ENCODE measurements at places on chromosomes 7 and 10.

GRCh38 chr10:87054373-87055295 is 34.5 kb downstream of the FAM25A start:
- DNase-seq, result no peak
- no peaks in the 10 kb centered on the region for H3K27me3 ChIP-seq
- no peak overlapping the region for H3K27ac ChIP-seq
- H3K4me1 ChIP-seq, result no peaks in the 10 kb centered on the region
- H3K4me3 ChIP-seq, result no peak overlapping the region
- H3K36me3 ChIP-seq, result peaks cover 84% of the 10 kb centered on the region

GRCh38 chr7:17185690-17186070 is 112.8 kb upstream of the AHR start:
- H3K36me3 ChIP-seq, result no peaks in the 10 kb centered on the region
- no peak overlapping the region for H3K4me3 ChIP-seq
- peak; percentile 46 for DNase-seq
- H3K27me3 ChIP-seq, result no peaks in the 10 kb centered on the region
- no peak overlapping the region for H3K27ac ChIP-seq

GRCh38 chr7:128115821-128116723 is 84.8 kb upstream of the LRRC4 start:
- peaks cover 21% of the 10 kb centered on the region for H3K4me1 ChIP-seq
- no peaks in the 10 kb centered on the region for H3K36me3 ChIP-seq
- DNase-seq, result no peak
- no peak overlapping the region for H3K4me3 ChIP-seq
- H3K27me3 ChIP-seq, result no peaks in the 10 kb centered on the region
- no peak overlapping the region for H3K27ac ChIP-seq

DNA sequence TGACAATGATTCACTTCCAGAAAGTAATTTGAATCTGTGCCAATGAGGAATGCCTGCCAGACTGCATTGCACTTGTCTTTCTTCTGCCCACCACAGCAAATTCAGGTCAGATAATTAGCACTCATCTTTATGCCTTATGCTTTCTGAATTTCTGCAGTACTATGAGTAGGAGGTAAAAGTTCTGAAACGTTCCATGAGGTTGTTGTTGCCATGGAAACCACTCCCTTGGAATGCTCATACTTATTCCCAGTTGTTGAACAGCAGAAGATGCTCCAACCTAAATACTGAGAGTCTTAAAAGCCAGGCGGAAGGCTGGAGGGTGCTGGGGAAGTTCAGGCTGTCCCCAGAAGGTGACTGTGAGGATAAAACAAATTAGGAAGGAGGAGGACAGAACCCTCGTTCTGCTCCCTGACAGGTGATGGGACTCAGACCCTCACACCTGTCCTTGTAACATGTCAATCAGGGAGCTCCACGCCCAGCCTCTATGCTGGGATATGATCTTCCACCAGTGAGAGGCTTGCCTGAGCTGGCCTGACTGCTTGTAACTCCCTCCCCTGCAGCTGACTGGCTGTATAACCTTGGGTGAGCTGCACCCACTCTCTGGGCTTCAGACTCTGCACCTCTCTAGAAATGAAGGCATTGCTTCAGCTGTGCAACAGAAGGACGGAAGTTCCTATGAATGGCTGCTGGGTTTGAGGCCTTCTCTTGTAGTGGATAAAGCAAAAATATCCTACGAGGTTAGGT is 554.3 kb upstream of the MGMT start:
- no peak overlapping the region for H3K4me3 ChIP-seq
- no peaks in the 10 kb centered on the region for H3K4me1 ChIP-seq
- no peak overlapping the region for H3K27ac ChIP-seq

- no peaks in the 10 kb centered on the region for H3K27me3 ChIP-seq
- H3K27ac ChIP-seq, result no peak overlapping the region
- no peaks in the 10 kb centered on the region for H3K4me1 ChIP-seq
- H3K36me3 ChIP-seq, result peaks cover 54% of the 10 kb centered on the region
These were observed 17.1 kb upstream of the BHLHA15 start for GRCh38 chr7:98194186-98194585.

DNA sequence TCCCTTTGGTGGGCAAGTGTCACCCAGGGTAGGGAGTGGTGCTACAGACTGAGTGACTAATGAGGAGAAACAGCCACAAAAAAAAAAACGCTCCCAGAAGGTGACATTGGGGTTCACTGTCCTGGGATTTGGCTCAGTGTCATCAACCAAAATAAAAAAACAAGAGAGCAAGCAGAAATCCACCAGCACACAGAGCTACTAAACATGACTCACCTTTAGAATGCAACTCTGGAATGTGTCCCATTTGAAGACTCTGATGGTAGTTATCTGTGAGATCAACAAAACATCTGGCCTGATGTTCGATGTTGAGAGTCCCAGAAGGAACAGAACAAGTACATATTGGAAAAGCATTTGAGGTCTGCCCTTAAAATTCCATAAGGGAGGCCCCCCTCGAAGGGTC is 200.3 kb upstream of the LYZL2 start:
- no peaks in the 10 kb centered on the region for H3K36me3 ChIP-seq
- DNase-seq, result no peak
- no peak overlapping the region for H3K4me3 ChIP-seq
- H3K27ac ChIP-seq, result no peak overlapping the region

- peaks cover 71% of the 10 kb centered on the region for H3K27me3 ChIP-seq
- no peak overlapping the region for H3K27ac ChIP-seq
- H3K36me3 ChIP-seq, result no peaks in the 10 kb centered on the region
- no peaks in the 10 kb centered on the region for H3K4me1 ChIP-seq
- H3K4me3 ChIP-seq, result no peak overlapping the region
- DNase-seq, result no peak
These were observed 15.3 kb downstream of the PAX2 start for GRCh38 chr10:100760726-100761125.

DNA sequence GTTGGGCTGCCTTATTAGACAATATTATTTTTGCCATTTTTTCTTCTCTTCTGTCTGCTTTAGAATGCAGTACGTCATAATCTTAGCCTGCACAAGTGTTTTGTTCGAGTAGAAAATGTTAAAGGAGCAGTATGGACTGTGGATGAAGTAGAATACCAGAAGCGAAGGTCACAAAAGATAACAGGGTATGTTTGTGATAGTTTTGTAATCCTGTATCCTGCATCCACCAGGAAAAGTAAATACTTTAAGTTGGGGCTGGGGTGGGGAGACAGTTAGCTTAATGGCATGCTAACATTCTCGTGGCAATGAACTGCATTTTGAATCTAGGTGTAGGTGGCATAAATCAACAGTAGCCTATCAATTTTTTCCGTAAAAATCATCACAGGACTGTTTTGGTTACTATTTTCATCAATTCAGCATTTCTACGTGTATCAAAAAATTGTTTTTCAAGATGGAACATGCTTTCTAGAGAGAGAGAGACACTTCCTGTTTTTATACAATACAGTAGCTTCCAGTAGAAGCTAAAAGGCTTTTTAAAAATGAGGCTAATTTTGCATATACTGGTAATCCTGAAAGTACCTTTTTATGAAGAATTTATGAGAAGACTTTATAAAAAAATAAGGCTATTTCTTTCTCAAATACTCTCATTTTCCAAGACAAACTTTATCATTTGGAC is 247.5 kb downstream of the FOXP2 start:
- H3K36me3 ChIP-seq, result no peaks in the 10 kb centered on the region
- no peaks in the 10 kb centered on the region for H3K4me1 ChIP-seq
- H3K4me3 ChIP-seq, result no peak overlapping the region

GRCh38 chr7:46428295-46428694 is 507.2 kb upstream of the IGFBP3 start:
- no peaks in the 10 kb centered on the region for H3K36me3 ChIP-seq
- H3K27me3 ChIP-seq, result no peaks in the 10 kb centered on the region
- H3K27ac ChIP-seq, result no peak overlapping the region
- no peak for DNase-seq

GRCh38 chr10:48579251-48579960 is 25.5 kb downstream of the ARHGAP22 start:
- no peaks in the 10 kb centered on the region for H3K27me3 ChIP-seq
- H3K4me3 ChIP-seq, result no peak overlapping the region
- no peaks in the 10 kb centered on the region for H3K36me3 ChIP-seq
- H3K27ac ChIP-seq, result no peak overlapping the region
- H3K4me1 ChIP-seq, result no peaks in the 10 kb centered on the region

DNA sequence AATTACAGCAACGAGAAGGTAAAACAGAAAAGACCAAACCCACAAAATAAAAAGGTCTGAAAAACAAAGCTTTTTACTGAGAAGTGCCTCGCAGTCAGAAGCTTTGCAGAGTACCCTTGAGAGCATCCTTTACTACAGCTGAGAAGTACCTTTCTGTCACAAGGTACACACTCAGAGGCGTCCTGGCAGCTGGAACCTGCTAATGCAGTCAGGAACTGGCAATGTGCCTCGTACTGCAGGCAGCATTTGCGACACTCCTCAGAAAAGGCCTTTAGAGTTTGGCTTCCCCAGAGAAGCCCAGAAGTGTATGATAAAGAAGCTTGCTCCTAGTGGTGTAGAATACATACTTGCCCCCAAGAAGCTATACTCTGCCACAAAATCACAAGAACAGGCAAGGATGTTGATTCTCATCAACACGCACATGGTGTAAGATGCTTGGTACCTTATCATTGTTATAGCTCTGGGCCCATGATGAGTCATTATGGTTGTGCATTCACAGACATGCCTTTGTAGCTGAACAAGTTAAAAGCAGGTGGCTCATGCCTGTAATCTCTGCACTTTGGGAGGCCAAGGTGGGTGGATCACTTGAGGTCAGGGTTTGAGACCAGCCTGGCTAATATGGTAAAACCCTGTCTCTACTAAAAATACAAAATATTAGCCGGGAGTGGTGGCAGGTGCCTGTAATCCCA is 2.0 kb upstream of the GTPBP4 start:
- H3K27ac ChIP-seq, result no peak overlapping the region
- peaks cover 23% of the 10 kb centered on the region for H3K4me1 ChIP-seq

GRCh38 chr7:3157566-3158287 is 114.1 kb upstream of the CARD11 start:
- no peaks in the 10 kb centered on the region for H3K36me3 ChIP-seq
- H3K4me3 ChIP-seq, result no peak overlapping the region
- no peak for DNase-seq
- H3K27ac ChIP-seq, result no peak overlapping the region

DNA sequence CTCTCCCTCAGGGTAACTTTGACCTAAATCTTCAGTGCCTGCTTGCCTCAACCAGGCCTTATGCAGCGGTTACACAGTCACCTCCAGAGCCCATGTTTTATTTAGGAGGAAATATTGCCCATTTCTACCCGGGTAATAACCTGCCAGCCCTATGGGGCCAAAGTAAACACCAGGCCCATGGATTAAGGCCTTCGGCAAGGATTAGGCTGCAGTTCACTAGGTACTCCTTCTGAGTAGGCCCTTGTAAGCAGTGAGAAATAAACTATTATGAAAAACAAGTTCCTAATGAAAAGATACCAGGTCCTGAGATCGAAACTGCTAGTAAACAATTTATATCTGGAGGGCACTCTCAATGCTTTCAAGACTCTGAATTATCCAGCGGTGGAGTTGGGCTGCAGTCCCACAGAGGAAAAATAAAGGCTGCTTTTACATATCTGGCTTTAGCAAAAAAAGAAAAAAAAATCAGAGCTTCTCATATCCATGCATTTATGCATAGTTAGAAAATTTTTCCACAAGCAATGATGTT is 3.7 kb upstream of the HOXA10 start:
- H3K36me3 ChIP-seq, result no peaks in the 10 kb centered on the region
- no peak overlapping the region for H3K27ac ChIP-seq
- no peak for DNase-seq

GRCh38 chr10:96609510-96609909 is 22.7 kb upstream of the TM9SF3 start:
- H3K27ac ChIP-seq, result no peak overlapping the region
- H3K36me3 ChIP-seq, result no peaks in the 10 kb centered on the region
- no peaks in the 10 kb centered on the region for H3K27me3 ChIP-seq
- H3K4me3 ChIP-seq, result no peak overlapping the region
- peaks cover 14% of the 10 kb centered on the region for H3K4me1 ChIP-seq

DNA sequence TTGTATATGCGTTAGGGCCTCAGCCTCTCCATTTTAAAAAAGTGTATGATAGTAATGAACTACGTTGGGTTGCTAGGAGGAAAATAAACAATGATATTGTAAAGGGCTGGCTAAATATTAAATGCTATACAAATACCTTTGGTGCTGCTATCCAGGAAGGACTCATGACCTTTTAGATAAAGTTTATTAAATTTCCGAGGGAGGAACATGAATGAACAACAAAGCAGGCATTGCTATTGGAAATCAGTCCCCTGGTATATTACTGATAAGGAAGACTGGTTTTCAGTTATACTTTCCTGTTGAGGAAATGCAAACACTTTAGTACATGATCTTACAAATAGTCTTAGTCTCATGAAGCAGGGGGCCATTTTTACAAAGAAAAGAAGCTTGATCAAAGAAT is 17.2 kb upstream of the AGR2 start:
- no peaks in the 10 kb centered on the region for H3K4me1 ChIP-seq
- H3K27ac ChIP-seq, result no peak overlapping the region
- no peaks in the 10 kb centered on the region for H3K36me3 ChIP-seq
- no peak overlapping the region for H3K4me3 ChIP-seq
- H3K27me3 ChIP-seq, result no peaks in the 10 kb centered on the region

DNA sequence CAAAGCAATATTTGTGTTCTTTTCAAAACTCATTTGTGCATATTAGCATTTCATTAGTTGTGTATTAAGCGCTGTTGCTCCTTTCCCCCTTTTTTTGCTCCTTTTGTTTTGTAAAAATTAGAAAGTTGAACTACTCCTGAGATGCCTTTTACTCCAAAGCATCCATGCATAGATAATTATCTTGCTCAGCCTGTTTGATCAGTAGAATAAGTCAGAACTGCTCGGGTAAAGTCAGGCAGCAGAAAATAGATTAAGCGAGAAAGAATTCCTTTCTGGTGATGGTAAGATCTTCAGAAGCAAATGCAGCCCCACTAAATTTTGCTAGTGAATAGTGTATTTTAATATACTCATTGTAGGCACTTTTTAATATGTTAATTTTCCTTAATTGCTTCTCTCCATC is 227.1 kb downstream of the TEX36 start:
- no peak for DNase-seq
- no peaks in the 10 kb centered on the region for H3K27me3 ChIP-seq
- H3K36me3 ChIP-seq, result no peaks in the 10 kb centered on the region
- no peak overlapping the region for H3K4me3 ChIP-seq
- no peaks in the 10 kb centered on the region for H3K4me1 ChIP-seq

- no peak for DNase-seq
- H3K27ac ChIP-seq, result no peak overlapping the region
- peaks cover 55% of the 10 kb centered on the region for H3K36me3 ChIP-seq
- H3K4me3 ChIP-seq, result no peak overlapping the region
- no peaks in the 10 kb centered on the region for H3K27me3 ChIP-seq
- no peaks in the 10 kb centered on the region for H3K4me1 ChIP-seq
These were observed 30.6 kb downstream of the FHIP2A start for GRCh38 chr10:114852197-114852596.

DNA sequence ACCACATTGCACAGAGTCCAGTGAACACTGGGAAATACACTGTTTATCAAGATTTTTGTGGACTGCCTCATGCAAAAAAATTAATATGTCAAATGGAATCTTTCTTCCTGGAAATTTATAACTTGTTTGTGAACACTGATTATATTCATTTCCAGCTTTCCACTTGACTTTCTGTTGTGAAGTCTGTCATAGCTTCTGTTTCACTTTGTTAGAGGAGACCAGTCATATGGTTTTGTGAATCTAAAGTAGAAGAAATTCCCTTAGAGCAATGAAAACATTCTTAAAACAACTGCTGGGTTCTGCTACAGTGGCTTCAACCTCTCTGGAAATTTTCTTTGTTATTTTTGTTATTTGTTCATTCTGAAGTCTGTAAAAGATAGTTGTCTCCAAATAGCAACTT is 349.5 kb upstream of the NFE2L3 start:
- no peaks in the 10 kb centered on the region for H3K36me3 ChIP-seq
- DNase-seq, result no peak
- no peak overlapping the region for H3K4me3 ChIP-seq
